Left renal cortex interstitium (tissue), 4 donors: ENCODE measurements at places on chromosomes 5 and 9. TPM values are rescaled to one million over a fixed set of nuclear protein-coding genes. Genes with fewer than 3 reads are reported as not detected.

The FST gene
- 34.9 TPM for polyA plus RNA-seq

The NRARP gene
- 5.7 TPM for polyA plus RNA-seq

The PCDHB11 gene
- polyA plus RNA-seq = 6.0 TPM

The KIF20A gene
- 37.7 TPM for polyA plus RNA-seq

The INSL4 gene
- not detected for polyA plus RNA-seq

The GABRA6 gene
- not detected for polyA plus RNA-seq

The PSD2 gene
- polyA plus RNA-seq = 2.2 TPM

GRCh38 chr5:156460471-156460870 lies 133.5 kb downstream of the SGCD start:
- no peak for DNase-seq

DNA sequence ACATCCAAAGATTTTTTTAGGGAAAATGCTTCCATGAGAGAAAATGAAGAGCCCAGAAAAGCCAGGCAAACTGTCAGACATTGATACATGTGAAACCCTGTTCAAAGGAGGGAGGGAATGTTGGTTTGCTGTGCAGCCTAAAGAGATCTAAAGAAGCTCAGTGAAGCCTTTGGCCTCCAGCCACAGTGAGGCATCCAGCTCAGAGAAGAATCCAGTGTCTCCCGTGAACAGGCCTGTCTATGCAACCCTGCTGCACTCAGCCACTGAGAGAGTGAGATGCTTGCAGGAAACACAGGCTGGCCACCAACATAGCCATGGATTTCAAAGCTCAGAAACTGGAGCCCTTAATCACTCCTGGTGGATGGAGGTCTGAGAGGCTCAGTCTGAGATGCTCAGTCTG lies 171.4 kb upstream of the PLCXD3 start:
- no peak for DNase-seq

GRCh38 chr5:154523709-154524108 lies 45.7 kb upstream of the HAND1 start:
- DNase-seq = peak; percentile 28

The CCDC152 gene
- 10.0 TPM for polyA plus RNA-seq

The SIT1 gene
- polyA plus RNA-seq = 0.30 TPM

The FIBCD1 gene
- 0.29 TPM for polyA plus RNA-seq

DNA sequence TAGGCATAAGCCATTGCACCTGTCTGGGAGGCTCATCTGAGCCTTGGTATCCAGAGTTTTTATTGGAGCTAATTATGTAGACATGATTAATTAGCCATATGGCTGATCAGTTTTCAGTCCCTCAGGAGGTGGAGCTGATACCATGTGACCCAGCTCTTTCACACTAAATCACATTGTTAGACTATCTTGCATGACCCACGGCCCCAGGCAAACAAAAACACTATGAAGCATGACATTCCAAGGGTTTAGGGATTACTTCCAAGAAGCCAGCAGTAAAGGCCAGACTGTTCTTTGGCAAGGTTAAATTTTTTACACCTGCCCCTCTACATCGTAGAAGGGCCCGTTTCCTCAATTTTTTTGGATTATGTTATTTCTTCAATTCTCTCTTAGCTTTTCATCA lies 5.0 kb upstream of the C5orf24 start:
- no peak for DNase-seq

GRCh38 chr9:127137640-127138360 lies 15.4 kb upstream of the ANGPTL2 start:
- no peak for DNase-seq

DNA sequence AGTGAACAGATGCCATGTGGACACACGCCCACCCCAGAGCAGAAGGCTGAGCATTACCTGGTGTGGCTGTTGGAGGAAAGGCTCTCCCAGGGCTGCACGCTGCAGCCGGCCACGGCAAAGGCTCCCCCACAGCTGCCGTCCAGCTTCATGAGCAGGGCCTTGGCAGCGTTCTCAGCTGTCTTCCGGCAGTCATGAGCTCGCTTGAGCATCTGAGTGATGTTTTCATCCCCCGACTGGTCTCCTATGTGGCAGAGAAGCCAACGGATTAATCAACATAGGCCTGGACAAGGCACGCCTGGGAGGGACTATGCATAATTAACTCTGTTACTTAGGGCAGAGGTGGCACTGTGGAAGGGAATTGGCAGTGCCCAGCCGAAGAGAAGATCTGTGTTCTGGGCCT lies 87.3 kb downstream of the DCP2 start:
- DNase-seq = no peak

The ACER2 gene
- 17.7 TPM for polyA plus RNA-seq

The GBGT1 gene
- 1.9 TPM for polyA plus RNA-seq

GRCh38 chr9:86062845-86063693 lies 36.3 kb downstream of the GOLM1 start:
- no peak for DNase-seq

The TSPAN17 gene
- polyA plus RNA-seq = 29.4 TPM

- no peak for DNase-seq
These were observed 56.9 kb downstream of the PAM start for GRCh38 chr5:102811972-102812371.

- no peak for DNase-seq
These were observed 114.6 kb downstream of the FSTL4 start for GRCh38 chr5:133497608-133498348.

DNA sequence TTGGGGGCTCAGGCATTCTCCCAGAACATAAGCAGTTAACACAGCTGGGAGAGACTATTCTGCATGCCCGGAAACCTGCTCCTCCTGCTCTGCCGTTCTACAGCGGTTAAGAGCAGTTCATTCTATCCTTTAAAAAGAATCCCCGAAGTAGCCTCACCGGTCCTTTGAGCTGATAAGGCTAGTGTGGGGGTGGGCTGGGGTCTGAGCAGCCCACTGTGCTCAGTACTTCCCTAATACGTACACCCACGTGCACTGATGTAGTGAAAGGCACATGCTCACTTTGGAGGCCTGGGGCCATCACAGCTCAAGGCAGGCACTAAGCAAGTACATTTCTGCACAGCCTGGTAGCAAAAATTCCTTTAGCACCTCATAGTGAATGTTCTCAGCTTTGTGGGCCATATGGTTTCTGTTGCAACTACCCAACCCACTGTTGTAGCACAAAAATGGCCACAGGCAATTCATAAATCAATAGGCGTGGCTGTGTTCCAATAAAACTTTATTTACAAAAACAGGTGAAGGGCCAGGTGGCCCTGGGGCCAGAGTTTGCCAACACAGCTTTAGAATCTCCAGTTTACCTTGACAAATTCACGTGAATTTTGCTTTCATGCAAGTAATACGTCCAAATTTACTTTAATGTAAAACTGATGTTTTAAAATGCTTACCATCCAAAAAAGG lies 136.4 kb downstream of the ZNF354C start:
- no peak for DNase-seq

GRCh38 chr9:33341182-33341581 lies 50.9 kb downstream of the NFX1 start:
- no peak for DNase-seq

The SPAG8 gene
- 9.5 TPM for polyA plus RNA-seq

DNA sequence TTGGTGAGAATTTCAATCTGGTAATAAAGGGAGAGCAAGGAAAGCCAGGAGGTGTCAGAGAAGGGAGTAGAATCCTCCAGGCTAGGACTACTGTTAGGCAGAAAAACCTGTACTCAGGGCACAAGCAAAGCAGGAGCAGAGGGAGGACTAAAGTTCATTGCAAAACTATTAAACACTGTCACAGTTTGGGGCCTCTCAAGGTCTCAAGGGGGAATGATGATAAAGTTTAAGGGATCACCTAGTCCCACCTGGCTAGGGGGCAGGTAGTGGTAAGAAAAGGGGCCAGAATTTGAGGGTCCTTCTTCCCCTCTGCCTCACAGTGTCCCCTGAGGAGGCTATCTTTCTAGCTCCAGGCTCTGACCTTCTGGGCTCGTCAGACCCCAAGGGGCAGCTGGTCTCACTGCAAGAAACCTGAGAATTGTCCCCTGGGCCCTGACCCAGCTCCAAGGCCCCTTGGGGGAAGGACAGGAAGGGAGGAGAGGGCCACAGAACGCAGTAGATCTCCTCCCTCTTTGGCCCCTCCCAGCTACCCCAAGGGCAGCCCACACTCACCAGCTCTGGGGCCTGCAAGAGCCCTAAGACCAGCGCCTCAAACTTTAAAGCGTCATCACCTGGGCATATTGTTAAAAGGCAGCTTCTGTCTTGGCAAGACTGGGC lies 974 bp downstream of the CCDC69 start:
- no peak for DNase-seq

GRCh38 chr5:79001471-79001870 lies 16.4 kb upstream of the ARSB start:
- DNase-seq = no peak

DNA sequence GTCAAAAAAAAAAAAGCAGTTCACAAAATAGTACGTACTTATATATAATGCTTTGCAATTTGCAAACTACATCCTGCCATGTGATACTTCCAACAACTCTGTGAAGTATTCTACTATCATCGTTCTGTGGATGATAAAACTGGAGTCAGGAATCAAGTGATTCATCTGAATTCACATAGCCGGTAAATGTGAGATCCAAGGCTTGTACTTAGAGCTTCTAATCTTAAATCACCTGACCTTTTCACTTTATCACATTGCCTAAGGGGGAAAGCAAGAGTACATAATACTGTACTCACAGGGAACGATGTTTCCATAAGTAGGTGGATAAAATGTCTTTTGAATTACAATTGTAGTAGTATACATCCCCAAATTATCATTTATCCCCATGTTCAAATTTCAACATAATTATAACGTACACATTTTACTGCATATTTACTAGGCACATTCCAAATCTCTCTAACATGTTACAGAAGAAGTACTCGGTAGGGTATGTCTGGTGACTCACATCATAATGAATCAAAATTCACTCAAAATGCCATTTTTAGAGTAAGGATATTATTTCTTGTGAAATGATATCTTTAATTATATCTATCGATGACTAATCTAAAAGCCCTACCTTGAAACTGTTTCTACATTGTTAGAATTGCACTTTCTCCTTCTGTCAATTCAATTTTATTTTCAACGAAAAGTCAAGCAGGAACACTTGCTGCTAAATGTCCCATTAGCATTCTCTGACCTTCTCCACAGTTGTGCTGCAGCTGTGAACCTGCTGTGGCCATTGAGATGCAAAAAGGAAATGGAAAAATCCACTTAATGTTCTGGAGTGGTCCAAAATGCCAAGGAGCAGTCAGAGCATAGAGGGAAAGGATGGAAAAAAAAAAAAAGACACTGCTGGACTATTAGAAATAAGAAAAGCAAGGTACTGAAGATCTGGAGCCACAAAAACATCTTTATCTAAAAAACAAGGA lies 78.9 kb downstream of the OR2K2 start:
- DNase-seq = no peak

DNA sequence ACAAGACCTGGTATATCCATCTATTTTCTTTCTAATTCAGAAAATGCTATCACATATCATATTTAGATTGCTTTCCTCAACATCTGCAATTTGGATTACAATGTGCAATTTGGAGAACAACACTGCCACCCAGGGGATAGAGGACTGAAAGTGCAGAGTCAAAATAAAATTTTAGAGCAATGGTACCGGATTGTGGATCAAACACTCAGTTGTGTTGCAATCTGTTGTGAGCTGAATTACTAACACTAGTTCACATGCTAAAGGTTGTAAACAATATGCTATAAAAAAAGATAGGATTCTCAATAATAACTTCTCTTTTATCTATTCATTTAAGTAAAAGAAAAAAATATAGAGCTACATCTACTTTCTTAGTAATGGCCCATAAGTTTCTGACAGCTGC lies 11.9 kb upstream of the SRFBP1 start:
- DNase-seq = no peak

DNA sequence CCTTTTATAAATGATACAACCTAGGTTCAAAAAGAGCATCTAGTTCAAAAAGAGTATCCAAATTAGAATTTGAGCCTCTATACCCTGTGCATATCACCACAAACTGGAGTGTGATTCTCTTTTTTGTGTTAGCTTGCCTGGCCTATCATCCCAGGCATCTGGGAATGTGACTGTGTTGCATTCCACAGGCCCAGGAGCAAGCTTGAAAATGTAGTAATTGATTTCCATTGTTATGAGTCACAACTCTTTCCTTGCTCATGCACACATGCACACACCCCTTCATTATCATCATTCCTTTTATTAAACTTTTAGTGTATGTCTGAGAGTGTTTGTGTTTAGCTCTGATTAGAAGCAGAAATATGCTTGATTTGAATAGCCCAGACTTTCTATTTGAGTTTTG lies 75.2 kb downstream of the FCHO2 start:
- no peak for DNase-seq

The FOXD4 gene
- polyA plus RNA-seq = 0.11 TPM

GRCh38 chr5:76704131-76704663 lies 11.7 kb upstream of the F2R start:
- DNase-seq = no peak

DNA sequence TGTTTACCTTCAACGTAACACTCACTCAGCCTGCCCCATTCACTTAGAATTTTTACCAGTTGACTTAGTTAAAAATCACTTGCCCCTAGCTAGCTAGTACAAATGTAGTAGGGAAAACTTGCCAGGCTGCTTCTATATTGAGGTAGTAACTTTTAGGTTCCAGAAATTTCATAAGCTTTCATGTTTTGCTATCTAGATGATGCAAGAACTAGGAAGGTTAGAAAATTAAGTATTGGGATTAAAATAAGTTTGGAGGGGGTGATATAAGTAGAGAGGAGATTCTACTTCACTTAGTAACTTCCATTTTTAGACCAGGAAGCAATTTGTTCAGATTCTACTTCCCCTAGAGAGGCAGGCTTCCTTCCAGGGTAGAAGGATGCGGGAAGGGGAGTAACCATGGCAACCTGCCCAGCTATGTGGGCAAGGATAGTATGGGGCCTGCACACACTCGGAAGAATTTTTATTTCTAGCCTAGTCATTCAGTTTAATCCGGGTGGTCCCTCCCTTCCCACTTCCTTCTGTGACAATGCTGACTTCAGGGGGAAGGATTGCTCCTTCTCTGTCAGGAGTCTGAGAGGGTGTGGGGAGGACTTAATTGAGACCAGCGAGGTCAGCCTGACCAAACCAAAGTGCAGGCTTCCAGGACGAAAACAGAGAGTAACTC lies 4.2 kb downstream of the DAB2 start:
- no peak for DNase-seq

The DAB2 gene
- 224 TPM for polyA plus RNA-seq

The GOLGA1 gene
- polyA plus RNA-seq = 14.3 TPM

The IGFBPL1 gene
- 1.5 TPM for polyA plus RNA-seq

The SLCO4C1 gene
- 21.4 TPM for polyA plus RNA-seq

The PCDHGA9 gene
- 6.4 TPM for polyA plus RNA-seq

DNA sequence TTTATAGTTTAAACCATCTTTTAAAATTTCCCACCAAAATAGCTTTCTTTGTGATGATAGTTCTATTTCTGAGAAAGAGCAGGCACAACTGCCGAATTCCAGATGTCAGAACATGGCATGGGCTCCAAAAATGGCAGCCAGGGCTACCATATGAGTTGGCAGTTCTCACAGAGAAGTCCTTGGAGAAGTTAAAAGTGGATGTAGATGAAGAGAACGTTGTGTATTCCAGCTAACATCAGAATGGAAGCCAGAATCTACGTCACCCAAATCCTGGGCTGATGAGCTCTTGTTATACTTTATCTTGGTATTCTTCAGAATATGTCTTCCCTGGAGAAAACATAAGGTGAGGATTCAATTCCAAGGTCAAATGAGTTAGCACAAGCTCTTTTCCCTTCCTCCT lies 66.9 kb upstream of the BASP1 start:
- no peak for DNase-seq
